Stimulated activated CD8-positive, alpha-beta memory T cell treated with anti-CD3 and anti-CD28 coated beads, Interleukin-2, amount 100 ng/mL, for 48 hours (primary cell): ENCODE measurements at places on chromosomes 1 and 21.

DNA sequence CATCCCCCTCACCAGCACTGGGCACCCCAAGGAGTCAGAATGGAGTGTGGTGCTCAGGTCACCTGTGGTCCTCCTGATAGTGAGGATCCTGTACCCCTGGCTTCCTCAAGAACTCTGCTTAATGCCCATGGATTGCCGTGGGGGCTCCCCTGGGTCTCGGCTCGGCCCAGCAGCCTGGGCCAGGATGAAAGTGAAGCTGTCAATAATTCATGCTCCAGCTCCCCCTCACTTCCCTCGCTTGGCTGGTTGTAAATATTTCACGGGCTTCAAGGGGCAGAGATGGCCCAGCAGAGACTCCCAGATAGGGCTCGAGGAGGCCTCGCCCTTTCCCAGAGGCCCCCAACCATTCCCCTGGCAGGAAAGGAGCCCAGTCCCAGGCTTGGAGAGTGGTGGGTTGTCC lies 42.6 kb upstream of the KCNA10 start:
- no peak for DNase-seq

GRCh38 chr1:53614231-53615021 lies 124.5 kb downstream of the GLIS1 start:
- no peak for DNase-seq

DNA sequence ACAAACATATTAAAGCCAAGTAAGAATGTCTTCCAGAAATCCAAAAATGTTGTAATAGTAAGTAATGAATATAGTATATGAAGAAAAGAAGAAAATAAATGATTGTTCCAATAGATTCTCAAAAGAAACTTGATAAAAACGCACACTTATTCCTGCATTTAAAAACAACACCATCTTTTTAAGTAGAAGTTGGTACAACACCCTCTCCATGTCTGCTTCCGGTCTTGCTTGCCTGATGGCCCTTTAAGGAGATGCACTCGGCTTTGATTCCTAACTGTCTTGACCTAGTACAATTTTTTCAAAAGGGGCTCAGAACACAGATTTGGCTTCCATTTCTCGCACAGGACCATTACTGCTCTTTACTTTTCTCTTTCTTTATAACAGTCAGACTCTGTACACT lies 9.0 kb downstream of the CLCA1 start:
- no peak for DNase-seq

GRCh38 chr1:179327196-179327595 lies 33.6 kb downstream of the SOAT1 start:
- DNase-seq, result no peak

DNA sequence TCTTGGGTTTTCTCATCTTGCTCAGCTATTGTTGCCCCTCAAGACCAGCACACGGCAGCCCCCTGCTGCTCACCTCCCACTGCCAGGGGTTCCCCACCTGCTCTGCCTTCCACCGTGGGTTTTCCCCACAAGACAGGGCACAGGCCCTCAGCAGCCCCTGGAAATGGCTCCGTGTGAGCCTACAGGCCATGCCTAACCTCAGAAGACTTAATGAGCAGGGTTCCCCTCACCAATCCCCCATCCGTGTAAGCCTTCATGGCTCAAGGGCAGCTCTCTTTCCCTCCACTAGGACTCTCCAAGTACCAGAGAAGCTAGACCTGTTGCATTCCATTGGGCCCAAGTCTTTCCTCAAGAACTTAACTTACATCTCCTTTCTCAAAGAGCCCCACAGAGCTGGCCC lies 18.4 kb upstream of the RCAN3 start:
- no peak for DNase-seq

DNA sequence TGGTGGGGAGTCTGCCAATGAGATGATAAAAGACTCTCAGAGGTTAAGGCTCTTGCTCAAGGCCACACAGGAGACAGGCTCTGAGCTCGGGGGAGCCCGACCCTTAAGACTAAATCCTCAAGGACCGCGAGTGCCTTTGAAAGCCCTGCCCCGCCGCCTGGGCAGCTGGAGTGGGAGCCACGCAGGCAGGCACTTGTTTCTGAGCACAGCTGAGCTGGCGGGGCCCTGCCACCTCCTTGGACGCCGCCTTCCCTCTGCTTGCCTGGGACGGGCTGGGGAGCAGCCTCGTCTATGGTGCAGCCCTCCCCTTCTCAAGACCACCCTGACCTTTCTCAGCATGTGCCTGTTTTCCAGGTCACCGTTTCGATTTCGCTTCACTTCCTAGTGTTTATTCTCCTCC lies 169.3 kb downstream of the CAMTA1 start:
- no peak for DNase-seq

GRCh38 chr1:27617420-27617819 lies 13.5 kb upstream of the AHDC1 start:
- no peak for DNase-seq

DNA sequence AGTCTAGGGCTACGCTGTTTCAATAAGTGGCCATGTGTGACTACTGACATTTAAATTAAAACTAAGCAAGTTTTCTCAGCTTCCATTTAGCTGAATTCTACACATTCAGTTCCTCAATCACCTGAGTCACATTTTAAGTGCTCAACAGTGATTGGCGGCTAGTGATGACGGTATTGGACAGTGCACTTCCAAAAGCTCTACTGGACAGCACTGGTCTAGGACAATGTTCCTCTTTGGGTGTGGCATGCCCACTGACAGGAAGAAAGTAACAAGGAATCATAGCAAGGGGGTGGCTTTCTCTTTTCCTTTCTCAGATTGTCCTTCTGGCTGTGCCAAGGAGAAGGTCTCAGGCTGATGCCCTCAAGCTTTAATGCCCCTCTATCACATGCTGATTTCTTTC lies 11.7 kb downstream of the IGSF21 start:
- DNase-seq, result no peak
